ENCODE measurements at places on chromosomes 3 and 15.

- no peak for DNase-seq
These were observed 7.7 kb upstream of the DIS3L start for GRCh38 chr15:66285533-66286280.

DNA sequence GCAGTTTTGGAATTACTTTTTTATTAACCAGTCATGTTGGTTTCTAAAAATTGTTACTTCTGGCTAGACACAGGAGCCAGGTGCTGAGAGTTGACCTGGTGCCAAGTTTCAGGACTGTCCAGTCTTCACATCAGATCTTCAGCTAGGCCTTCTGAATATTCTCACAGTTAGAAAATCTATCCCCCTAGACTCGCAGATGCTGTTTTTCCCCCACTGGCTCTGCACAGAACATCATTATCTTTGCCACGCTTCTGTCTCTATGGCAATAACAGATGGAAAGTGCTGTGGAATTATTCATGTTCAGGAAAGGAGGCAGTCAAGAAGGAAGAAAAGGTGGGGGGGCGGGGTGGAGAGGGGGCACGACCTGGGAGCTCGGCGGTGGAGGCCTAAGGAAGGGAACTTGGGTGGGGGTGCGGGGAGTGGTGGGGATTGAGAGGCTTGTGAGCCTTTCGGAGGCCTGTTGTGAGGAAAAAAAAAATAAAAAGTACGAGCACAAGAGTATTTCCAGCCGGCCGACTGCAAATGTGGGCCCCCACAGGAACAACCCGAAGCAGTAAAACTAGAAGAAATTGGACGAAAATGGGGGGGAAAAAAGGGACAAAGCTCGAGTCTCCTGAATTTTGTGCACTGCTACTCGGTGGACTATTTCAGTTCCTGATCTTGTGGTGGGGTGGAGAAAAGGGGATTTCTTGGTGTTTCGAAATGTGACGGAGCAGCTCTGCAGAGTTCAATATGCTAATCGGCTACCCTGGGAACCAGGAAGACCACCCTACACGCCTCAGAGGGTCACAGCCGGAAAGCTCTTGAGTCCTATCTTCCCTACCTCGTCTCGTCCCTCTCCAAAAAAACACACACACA is 1.5 kb upstream of the SKIL start:
- no peak for DNase-seq

DNA sequence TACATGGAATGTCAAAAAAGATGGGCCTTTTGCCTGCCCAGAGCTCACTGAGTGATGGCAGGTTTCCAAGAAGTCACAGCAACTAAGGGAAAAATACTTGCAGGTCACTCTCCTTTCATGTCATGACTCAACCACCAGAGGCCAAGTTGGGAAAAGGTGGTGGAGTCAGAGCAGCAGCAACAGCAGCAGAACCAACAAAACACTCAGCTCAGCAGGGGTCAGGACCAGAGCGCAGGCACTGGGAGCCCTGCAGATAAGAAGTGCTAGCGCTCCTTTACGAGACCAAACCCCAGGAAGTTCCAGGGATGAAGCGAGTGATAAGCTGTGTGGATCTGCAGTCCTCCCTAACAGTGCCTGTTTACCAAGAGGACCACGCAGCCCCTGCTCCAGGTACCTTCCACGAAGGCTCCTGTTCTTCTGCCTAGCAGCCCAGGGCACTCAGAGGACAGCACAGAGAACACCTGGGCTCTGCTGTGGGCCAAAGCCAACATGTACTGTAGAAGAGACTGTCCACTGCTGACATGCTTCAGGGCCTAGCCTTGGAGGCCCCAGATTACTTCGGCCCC is 26.0 kb downstream of the POC1A start:
- no peak for DNase-seq

GRCh38 chr15:79653533-79653932 is 221.4 kb downstream of the MINAR1 start:
- DNase-seq: no peak

Data from activated T-cell treated with anti-CD3 and anti-CD28 coated beads for 1 hour (primary cell).